ENCODE measurements at places on chromosomes 11 and 22. TPM values are rescaled to one million over a fixed set of nuclear protein-coding genes. Genes with fewer than 3 reads are reported as not detected.

The SPINDOC gene
- 4.0 TPM for total RNA-seq

The TMPRSS4 gene
- not detected for total RNA-seq

The CYP2D6 gene
- 7.4 TPM for total RNA-seq

The BRSK2 gene
- total RNA-seq, result 0.55 TPM

The TSPAN4 gene
- 2.0 TPM for total RNA-seq

The DNAJB7 gene
- not detected for total RNA-seq

The PLAAT5 gene
- 0.16 TPM for total RNA-seq

- peak overlapping the region; percentile 31 for H3K4me3 ChIP-seq
- no peaks in the 10 kb centered on the region for H3K36me3 ChIP-seq
- no peak for DNase-seq
- peaks cover 19% of the 10 kb centered on the region for H3K4me1 ChIP-seq
- no peak overlapping the region for H3K27ac ChIP-seq
- H3K27me3 ChIP-seq, result peaks cover 35% of the 10 kb centered on the region
Measured at GRCh38 chr11:119421941-119422808, 797 bp downstream of the THY1 start.

- no peak overlapping the region for H3K27ac ChIP-seq
- no peaks in the 10 kb centered on the region for H3K36me3 ChIP-seq
- peaks cover 3% of the 10 kb centered on the region for H3K27me3 ChIP-seq
Measured at GRCh38 chr22:33969045-33969444, 48.8 kb upstream of the LARGE1 start.

DNA sequence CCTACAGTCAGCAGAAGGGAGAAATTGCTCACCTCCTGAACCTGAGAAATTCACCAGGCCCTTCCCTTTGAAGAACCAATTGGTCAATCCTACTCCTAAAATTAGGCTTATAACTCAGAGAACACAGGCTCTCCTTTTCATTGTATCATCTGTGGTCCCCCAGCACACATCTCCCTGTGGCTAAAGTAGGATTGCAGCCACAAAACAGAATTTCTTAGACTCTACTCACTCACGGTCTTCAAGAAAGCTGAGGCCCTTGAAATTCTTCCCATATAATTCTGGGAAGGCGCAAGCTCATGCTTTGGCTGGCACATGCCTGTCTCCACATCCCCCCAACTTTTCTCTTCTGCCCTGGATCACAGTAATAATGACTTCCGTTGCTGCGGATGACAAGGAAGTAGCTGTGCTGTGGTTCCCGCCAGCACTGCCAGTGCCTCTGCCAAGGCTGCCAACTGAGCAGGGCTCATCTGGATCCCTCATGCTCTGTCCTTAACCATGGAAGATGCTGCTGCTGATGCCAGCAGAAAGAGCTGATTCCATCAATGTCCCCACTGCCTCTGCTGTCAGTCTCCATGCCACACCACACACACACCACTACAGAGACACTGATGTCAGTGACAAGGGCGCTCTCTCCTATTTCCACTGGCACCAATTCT lies 200.6 kb upstream of the POU2AF2 start:
- no peaks in the 10 kb centered on the region for H3K36me3 ChIP-seq
- DNase-seq, result no peak
- no peaks in the 10 kb centered on the region for H3K4me1 ChIP-seq
- no peak overlapping the region for H3K27ac ChIP-seq
- H3K4me3 ChIP-seq, result no peak overlapping the region
- H3K27me3 ChIP-seq, result no peaks in the 10 kb centered on the region

GRCh38 chr22:25514436-25515180 lies 49.9 kb upstream of the GRK3 start:
- no peak overlapping the region for H3K4me3 ChIP-seq
- no peaks in the 10 kb centered on the region for H3K4me1 ChIP-seq
- no peaks in the 10 kb centered on the region for H3K27me3 ChIP-seq
- no peak overlapping the region for H3K27ac ChIP-seq

DNA sequence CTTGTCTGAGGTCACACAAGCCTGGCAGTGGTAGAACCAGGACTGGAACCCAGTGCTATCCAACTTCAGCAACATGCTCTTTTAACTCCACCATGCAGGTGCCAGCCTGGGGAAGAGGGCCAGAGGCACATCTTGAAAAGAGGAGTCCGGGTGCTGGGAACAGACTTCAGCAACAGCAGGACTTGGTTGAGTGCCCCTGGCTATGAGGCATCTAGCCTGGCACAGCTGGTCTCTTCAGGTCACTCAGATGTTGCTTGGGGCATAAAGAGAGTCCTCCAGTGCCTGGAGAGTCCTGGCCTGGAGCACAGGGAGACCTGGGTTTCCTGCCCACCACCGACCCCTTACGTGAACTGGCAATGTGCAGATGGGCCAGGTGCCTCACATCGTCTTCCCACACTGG lies 5.1 kb upstream of the CLCF1 start:
- H3K27ac ChIP-seq, result no peak overlapping the region
- peaks cover 41% of the 10 kb centered on the region for H3K4me1 ChIP-seq
- peaks cover 6% of the 10 kb centered on the region for H3K27me3 ChIP-seq
- H3K36me3 ChIP-seq, result no peaks in the 10 kb centered on the region
- no peak for DNase-seq

DNA sequence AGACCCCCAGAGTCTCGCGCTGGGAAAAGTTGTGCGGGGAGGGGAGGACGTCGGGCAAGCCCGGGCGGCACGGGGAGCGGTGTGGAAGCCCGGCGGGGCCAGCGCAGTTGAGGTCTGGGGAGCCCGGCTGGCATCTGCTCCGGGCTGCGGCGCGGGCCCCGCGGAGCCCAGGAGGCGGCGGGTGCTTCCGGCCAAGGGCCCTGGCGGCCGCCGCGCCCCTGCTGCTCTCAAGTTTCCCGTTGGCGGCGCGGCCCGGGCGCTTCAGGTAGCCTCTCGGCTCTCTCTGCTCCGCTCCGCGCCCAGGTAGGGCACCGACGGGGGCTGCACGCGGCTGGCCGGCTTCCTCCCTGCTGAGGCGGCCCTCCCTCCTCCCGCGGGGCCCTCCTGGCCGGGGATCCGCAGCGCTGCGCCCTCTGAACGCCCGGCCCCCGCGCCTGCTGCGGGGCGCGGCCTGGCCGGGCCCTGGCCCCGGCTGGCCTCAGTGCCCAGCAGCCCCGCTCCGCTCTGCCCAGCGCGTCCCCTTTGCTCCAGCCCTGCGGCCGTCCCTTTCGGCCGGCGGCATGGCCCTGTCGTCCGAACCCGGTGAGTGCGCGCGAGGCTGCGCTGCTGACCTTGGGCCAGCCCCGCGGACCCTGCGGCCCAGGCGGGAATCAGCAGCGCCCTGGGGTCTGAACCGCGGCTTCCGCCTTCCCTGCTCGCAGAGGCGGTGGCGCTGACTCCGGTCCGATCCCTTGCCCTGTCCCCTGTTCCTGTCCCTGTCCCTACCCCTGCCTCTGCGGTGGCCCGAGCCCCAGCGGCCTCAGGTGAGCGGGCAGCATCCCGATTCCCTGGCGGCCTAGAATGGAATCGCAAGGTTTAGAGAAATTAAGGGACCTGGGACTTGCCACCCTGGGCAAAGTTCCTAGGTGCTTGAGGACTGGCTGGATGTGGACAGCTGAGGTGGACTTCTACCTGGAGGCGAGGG lies 4.3 kb upstream of the AMPD3 start:
- peaks cover 41% of the 10 kb centered on the region for H3K4me1 ChIP-seq
- H3K4me3 ChIP-seq, result peak overlapping the region; percentile 60
- H3K36me3 ChIP-seq, result no peaks in the 10 kb centered on the region
- peak; percentile 53 for DNase-seq
- peak overlapping the region; percentile 64 for H3K27ac ChIP-seq
- no peaks in the 10 kb centered on the region for H3K27me3 ChIP-seq

GRCh38 chr11:117834068-117834810 lies 9.7 kb upstream of the FXYD2 start:
- H3K36me3 ChIP-seq, result no peaks in the 10 kb centered on the region
- no peak overlapping the region for H3K27ac ChIP-seq
- no peak for DNase-seq
- peaks cover 25% of the 10 kb centered on the region for H3K4me1 ChIP-seq
- no peak overlapping the region for H3K4me3 ChIP-seq
- no peaks in the 10 kb centered on the region for H3K27me3 ChIP-seq

- peaks cover 28% of the 10 kb centered on the region for H3K36me3 ChIP-seq
- peak overlapping the region; percentile 75 for H3K4me3 ChIP-seq
- peak overlapping the region; percentile 95 for H3K27ac ChIP-seq
- no peaks in the 10 kb centered on the region for H3K27me3 ChIP-seq
- DNase-seq, result peak; percentile 9
Measured at GRCh38 chr11:108224911-108225786, 2.3 kb downstream of the ATM start.

- H3K4me1 ChIP-seq, result peaks cover 30% of the 10 kb centered on the region
- peak overlapping the region; percentile 58 for H3K4me3 ChIP-seq
- peaks cover under 1% of the 10 kb centered on the region for H3K27me3 ChIP-seq
- H3K27ac ChIP-seq, result peak overlapping the region; percentile 68
Measured at GRCh38 chr11:67584205-67584880, 731 bp downstream of the GSTP1 start.

- H3K27ac ChIP-seq, result no peak overlapping the region
- H3K4me3 ChIP-seq, result no peak overlapping the region
- peaks cover 2% of the 10 kb centered on the region for H3K4me1 ChIP-seq
Measured at GRCh38 chr11:88367310-88367709, 29.8 kb upstream of the CTSC start.

DNA sequence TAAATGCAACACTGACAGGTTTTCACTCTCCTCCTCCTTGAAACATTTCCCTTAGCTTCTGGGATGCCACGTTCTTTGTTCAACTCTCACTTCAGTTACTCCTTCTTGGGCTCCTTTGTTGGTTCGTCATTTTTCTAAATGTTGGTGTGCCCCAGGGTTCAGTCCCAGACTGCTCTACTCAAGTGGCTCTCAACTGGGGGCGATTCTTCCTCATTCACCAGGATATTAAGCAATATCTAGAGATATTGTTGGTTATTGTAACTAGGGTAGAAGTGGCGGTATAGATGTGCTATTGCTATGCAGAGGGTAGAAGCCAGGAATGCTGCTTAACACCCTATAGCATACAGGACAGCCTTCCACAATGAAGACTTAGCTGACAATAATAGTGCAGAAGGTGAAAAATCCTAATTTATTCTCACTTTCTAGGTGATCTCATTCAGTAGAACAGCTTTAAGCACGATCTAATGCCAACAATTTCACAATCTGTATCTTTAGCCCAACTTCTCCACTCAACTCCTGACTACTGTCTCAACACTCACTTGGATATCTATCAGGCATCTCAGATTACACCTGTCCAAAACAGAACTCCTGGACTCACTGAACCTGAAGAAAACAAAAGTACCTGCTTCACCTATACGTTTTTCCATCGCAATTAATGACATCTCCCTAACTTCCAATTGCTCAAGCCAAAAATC lies 4.6 kb downstream of the NUP160 start:
- no peak for DNase-seq
- no peak overlapping the region for H3K27ac ChIP-seq
- H3K4me3 ChIP-seq, result no peak overlapping the region
- H3K4me1 ChIP-seq, result peaks cover 19% of the 10 kb centered on the region

- H3K36me3 ChIP-seq, result no peaks in the 10 kb centered on the region
- no peak for DNase-seq
- H3K4me3 ChIP-seq, result no peak overlapping the region
- no peaks in the 10 kb centered on the region for H3K4me1 ChIP-seq
Measured at GRCh38 chr11:69588270-69588669, 52.7 kb upstream of the CCND1 start.

DNA sequence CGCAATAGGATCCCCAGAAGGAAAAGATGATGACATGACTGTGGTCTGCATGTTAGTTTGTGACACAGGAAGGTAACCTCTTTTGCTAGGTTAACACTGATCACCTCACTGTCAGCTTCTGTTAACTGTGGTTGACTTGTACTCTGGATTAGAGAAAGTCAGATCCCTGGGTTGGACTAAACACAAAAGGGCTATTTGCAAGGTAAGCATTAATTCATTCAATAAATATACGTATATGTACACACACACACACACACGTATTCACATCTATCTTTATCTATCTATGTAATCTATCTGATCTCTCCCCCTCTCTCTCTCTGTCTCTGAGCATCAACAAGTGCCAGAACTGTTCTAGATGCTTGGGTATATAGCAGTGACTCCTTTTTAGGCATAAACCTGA lies 136.1 kb upstream of the SNX19 start:
- H3K36me3 ChIP-seq, result no peaks in the 10 kb centered on the region
- DNase-seq, result no peak
- H3K27me3 ChIP-seq, result no peaks in the 10 kb centered on the region
- no peaks in the 10 kb centered on the region for H3K4me1 ChIP-seq
- H3K4me3 ChIP-seq, result no peak overlapping the region

DNA sequence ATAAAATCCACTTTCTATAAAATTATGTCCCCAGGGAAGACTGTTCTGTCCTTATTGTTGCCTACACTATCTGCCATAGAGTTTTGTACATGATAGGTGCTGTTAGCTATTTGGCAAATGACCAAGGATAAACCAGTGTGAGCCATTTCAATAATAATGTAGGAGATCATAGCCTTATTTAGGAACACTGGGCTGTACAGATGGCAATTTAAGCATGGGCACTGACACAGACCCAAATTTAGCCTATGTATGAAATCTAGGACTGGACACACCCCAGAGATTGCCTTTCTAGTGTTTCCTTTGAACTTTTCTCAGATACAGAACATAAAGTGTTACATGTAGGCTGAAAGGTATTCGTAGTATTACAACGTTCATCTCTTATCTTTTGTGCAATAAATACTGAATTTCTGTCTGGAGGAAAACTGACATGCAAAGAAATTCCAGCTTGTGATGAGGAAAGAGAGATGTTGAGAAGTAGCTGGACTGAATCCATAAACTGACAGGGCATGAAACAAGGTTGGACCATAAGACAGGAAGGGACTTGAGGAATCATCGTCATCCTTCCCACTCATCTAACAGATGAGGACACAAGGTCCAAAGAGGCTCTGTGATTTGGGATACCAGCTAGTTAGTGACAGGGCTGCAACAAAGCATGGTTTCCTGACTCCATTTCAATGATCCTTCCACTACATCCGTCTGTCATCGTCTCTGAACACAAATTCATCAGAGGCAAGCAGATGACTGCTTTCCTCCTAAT lies 60.3 kb downstream of the TMPRSS5 start:
- H3K27ac ChIP-seq, result no peak overlapping the region
- H3K27me3 ChIP-seq, result no peaks in the 10 kb centered on the region
- H3K4me1 ChIP-seq, result no peaks in the 10 kb centered on the region
- no peaks in the 10 kb centered on the region for H3K36me3 ChIP-seq
- no peak overlapping the region for H3K4me3 ChIP-seq

- no peaks in the 10 kb centered on the region for H3K4me1 ChIP-seq
- no peak overlapping the region for H3K4me3 ChIP-seq
- DNase-seq, result no peak
- H3K27ac ChIP-seq, result no peak overlapping the region
Measured at GRCh38 chr11:93225662-93226061, 27.9 kb upstream of the SLC36A4 start.

Data from CD4-positive, alpha-beta T cell (primary cell).